ENCODE measurements at places on chromosomes 3 and 15.

GRCh38 chr3:149553781-149554451 is 79.4 kb downstream of the TM4SF4 start:
- no peak for DNase-seq

DNA sequence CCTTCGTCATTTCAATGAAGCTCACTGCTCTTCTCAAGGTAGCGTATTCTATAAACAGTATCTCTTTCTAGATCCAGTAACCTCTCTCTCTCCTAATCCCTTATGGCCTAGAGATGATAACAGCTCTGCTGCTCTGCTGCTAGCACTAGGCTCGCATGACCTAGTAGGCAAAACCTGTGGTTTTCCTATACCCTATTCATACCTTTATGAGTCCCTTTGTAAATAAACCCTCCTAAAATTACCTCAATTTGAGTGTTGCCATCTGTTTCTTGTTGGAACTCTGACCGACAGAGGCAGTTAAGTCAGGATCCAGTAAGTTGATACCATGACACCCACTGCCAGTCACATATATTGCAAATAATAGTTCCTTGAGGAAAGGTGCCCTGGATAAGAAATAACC is 7.3 kb downstream of the CCDC14 start:
- DNase-seq: no peak

- no peak for DNase-seq
Observed at GRCh38 chr3:155664925-155665695, 79.8 kb downstream of the PLCH1 start.

DNA sequence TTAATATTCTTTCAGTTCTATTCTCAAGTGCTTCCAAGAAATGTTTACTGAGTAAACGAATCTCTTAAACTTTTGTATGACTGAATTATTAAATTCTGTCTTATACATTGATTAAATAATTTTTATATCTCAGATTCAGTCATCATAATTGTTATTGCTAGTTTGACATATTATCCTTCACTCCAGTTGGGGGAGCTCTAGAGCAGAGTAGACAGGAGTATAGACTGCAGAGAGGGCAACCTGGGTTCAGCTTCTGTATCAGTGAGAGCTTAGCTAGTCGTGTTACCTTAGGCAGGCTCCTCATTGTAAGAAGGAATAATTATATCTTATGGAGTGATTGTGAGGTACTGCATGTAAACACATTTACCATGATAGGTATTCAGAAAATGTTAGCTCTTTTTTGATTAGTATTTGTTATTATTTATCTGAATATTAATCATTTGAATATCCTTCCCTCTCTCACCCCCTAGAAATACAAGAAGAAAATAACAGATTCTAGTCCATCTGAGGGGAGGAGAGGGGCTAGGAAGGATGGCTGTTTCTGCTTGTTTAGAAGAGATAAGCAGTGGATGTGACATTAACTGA is 31.0 kb upstream of the ZCWPW2 start:
- no peak for DNase-seq

- DNase-seq: no peak
Observed at GRCh38 chr3:53733446-53733845, 112.8 kb downstream of the CHDH start.

GRCh38 chr3:120908030-120908794 is at the start of gene STXBP5L:
Gene STXBP5L, plus strand, starts transcription at chr3:120908205. Its CDS starts 1,374 bp downstream, at chr3:120909579.
- peak; percentile 94 for DNase-seq

DNA sequence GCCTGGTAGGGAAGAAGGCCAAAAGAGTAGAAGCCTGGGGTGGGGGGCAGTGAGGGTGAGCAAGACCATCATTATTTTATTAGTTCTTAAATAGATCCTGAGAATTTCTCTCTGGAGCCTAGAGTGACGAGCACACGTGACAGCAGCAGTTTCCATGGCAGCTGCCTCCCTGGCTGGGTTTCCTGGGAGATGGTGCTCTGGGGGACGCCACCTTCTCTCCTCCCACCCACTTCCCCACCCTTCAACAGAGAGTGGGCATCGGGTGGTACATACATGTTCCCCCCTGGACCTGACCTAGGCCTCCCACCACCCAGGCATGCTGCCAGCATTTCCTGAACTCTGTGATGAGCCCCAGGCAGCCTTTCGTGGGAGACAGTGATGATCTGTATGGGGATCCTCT is 12.9 kb downstream of the CELF6 start:
- DNase-seq: no peak

GRCh38 chr3:9117220-9117619 is 132.2 kb downstream of the SRGAP3 start:
- no peak for DNase-seq

All from NCI-H510A (cell line).